Stimulated activated CD4-positive, alpha-beta T cell treated with anti-CD3 and anti-CD28 coated beads, Interleukin-2, amount 100 ng/mL, for 4 hours (primary cell): ENCODE measurements at places on chromosomes 11 and 22.

- no peak for DNase-seq
These were observed 106.3 kb upstream of the ANO3 start for GRCh38 chr11:26225646-26226045.

DNA sequence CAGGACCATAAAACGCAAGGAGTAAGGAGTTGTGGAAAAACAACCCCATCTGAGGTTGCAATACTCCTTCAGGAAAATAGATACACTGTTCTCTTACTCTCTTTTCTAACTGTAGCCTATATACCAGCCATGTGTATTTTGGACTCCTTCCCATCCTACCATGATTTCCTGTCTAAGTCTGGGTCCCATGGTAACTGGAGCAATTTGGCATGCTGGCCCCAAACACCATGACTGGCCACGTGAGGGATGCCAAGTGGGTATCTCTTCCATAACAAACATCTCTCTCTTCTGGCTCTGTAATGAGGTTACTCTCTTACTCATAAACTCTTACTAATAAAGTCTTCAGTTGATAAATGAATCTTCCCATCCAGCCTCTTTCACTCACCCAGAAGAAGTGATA lies 26.5 kb downstream of the ABTB2 start:
- no peak for DNase-seq

DNA sequence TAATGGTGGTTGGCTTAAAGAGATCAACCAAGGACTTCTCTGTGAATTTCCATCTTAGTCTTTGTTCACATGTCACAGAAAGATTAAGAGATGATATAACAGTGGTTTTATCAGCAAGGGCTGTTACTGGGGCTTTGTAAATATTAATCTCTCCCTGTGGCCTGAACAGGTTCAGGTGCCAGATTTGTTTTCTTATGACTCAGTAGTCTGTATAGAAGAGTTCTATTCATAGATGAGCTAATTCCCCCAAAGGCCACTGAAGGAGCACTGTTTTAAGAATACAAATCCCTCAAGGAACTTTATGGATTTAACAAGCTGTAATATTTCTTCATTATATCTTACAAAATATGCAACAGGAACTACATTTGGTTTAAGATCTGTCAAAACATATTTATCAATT lies 50.4 kb downstream of the TCP11L1 start:
- DNase-seq = no peak

GRCh38 chr11:132463295-132464002 lies 1068.9 kb downstream of the OPCML start:
- DNase-seq = no peak

DNA sequence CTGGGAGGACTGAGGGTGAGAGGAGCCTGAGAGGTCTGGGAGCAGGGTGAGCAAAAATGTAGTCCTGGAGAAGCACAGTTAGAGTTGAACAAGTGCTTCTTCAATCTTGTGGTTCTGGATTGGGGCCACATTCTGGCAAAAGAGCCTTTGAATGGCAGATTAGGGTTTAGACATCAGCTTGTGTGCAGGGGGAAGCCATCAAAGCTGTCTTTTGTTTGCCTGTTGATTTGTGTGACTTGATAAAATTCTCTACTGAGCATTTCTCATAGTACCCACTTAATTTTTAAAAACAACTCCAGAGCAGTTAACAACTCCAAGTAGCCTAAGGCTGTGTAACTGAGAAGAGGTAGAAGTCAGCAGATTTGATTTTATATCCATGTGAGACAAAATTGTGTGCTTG lies 166.2 kb downstream of the FAT3 start:
- no peak for DNase-seq

- DNase-seq = no peak
These were observed 19.1 kb downstream of the SPECC1L start for GRCh38 chr22:24289741-24290163.

GRCh38 chr11:62560566-62561103 lies 13.1 kb downstream of the EEF1G start:
- DNase-seq = peak; percentile 78

DNA sequence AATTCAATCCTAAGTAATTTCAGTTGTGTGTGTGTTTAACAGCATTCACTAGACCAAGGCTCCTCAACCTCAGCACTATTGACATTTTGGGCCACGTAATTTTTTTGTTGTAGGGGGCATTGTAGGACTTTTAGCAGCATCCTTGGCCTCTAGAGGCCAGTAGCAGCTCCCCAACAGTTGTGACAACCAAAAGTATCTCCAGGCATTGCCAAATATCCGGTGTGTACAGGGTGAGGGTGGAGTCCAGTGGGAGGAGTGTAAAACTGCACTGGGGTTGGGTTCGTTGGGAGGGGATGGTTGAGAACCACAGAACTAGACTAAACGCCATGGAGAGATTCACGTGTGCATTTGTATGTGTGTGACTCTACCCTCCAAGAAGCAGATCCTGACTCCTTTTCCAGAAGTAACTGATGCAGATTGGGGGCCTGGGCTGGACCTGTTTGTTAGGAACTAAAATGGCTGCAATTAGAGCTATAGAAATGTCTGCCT lies 5.9 kb upstream of the PHF21A start:
- no peak for DNase-seq

GRCh38 chr11:115632061-115632460 lies 127.8 kb upstream of the CADM1 start:
- DNase-seq = no peak

DNA sequence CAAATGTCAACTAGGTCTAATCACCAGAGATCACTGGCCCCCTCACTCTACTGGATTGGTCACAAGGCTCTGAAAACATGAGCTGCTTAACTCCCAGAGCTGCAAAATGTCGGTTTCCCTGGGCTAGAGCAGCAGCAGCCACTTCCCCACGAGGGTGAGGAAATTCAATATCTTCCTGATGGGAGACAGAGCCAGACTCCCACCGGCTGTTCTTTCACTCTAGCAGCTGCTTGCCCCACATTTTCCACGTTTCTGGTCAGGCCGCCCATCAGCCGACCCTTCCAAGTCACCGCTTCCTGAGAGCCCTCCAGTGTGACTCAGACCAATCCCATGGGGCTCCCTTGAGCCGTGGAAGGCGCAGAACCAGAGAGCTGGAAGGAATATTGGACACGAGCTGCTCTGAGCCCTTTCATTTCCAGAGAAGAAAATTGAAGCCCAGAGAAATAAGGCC lies 227.0 kb downstream of the ADAMTS15 start:
- no peak for DNase-seq

- no peak for DNase-seq
These were observed 16.1 kb upstream of the ARHGEF17 start for GRCh38 chr11:73291781-73292524.

DNA sequence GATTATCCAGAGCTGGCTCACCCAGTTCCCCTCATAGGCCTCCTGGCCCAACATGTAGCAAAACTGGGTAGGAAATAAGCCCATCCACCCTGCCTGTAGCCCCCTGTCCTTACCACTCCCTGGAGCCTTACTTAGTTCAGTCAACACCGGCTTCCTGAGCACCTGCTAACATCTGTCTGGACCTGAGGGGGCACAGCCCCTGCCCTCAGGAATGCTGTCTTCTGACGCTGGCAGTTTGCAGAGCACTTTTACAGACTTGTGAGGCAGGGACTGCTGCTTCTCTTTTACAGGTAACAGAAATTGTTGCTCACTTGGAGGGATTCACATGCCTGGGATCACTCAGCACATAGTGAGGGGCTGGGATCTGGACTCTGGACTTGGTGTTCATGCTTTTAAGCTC lies 152.0 kb upstream of the TBCEL start:
- DNase-seq = no peak

GRCh38 chr11:65381716-65382032 lies 772 bp downstream of the SLC25A45 start:
- DNase-seq = peak; percentile 19

DNA sequence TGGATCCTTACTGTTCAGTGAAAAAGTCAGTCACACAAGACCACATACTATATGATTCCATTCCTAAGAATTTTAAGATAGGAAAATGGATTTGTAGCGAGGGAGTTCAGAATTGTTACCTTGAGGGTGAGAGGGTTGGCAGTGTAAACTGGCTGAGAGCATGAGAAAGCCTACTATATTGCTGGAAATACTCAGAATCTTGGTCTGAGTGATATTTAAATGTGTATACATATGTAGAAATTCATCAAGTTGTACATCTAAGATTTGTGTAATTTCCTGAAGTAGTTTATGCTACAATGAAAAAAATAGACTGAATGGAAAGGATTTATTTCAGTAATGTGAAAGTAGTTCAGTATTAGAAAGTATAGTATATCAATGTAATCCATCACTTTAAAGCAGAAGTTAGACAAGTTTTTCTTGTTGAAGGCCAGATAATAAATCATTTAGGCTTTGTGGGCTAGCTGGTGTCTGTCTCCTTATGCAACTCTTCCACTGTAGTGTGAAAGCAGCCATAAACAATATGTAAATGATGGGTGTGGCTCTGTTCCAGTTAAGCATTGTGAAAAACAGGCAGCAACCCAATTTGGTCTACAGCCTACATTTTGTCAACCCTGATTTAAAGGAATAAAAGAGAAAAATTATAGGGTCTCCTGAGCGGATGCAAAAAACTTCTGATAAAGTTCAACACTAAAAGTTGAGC lies 127.2 kb upstream of the THY1 start:
- DNase-seq = no peak

GRCh38 chr11:10701982-10702381 lies 8.4 kb upstream of the IRAG1 start:
- no peak for DNase-seq

DNA sequence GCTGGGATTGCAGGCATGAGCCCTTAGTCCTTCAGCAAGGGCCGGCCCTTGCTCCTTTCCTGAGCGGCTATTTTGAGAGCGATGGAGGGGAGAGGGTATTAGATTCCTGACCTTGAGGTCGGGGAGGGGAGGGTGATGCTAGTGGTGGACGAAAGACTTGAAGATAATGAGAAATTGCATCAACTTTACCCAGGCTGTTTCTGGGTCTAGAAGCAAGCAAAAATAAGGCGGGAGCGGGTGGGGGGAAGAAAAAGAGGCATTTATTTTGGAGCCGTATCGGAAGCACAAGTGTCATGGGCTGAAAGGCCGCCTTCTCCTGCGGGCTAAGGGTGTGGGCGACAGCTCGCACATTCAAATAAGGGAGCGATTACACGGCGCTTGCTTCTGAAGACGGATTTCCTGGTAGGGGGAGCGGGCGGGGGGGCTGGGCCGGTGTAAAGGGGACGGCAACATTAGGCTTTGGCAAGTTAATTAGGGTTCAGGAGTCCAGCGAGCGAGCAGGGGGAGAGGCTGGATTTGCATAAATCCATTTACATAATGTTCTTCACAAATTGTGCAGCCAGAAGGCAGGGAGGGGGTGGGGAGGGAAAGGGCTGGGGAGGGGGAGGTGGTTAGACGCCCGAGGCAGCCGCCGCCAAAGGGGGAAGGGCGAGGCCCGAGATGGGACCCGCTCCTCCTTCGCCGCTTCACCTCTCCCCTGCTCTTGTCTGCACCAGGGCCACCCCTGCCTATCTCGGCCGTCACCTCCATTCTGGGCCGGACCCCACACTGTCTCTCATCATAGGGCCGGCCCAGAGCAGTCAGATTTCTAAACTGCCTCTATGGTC lies 245.9 kb downstream of the MIAT start:
- no peak for DNase-seq

- no peak for DNase-seq
These were observed 14.9 kb downstream of the SCYL1 start for GRCh38 chr11:65539744-65540289.

DNA sequence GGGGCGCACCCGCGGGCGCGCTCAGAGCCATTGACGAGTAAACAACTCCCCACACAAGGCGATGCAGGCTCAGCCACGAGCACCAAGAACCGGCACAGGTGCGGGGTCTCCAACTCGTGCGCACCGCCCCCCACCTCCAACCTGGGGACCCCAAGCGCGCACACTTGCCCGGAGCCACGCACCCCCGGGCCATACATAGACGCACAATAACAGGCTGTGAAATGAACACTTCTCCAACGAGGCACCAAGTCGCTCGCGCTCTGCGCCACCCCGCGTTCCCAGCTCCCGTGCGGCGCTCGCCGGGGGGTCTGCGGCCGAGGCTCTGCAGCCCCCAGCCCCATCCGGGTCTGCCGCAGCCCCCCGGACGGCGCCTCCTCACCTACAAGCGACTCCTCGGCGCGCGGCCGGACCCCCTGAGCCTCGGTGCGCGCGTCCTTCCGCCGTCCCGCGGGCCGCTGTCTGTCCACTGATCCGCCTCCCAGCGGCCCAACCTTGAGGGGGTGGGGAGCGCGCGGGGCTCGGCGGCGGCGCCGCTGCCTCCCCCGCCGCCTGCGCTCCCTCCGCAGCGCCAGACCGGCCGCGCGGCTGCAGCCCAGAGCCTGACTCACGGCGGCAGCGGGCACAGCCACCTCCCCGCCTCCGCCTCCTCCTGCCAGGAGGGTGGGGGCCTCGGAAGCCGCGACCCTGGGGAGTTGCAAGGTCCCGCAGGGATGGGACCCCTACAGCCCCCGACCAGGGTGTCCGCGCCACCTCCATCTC lies 1.6 kb downstream of the IFITM10 start:
- no peak for DNase-seq
